ENCODE measurements at places on chromosomes 2 and 18.
A peak's percentile ranks its signal among the peaks of the same experiment; 100 is the strongest.

DNA sequence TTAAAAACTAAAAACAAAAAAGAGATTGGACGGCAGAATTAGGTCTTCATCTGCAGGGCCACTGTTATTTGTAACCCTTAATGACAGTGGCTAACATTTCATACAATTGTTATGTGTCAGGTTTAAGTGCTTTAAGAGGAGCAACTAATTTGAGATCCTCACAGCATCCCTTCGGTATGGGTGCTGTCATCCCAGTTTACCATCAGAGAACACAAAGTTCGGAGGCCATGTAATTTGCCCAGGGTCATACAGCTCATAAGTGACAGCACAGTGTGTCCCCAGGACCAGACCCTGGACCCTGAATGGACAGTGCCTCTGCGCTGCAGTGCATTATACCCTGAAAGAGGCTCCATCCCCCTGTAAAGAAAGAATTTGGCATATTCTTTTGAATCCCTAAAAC, 114.7 kb downstream of the FEZ2 start:
- DNase-seq = no peak

DNA sequence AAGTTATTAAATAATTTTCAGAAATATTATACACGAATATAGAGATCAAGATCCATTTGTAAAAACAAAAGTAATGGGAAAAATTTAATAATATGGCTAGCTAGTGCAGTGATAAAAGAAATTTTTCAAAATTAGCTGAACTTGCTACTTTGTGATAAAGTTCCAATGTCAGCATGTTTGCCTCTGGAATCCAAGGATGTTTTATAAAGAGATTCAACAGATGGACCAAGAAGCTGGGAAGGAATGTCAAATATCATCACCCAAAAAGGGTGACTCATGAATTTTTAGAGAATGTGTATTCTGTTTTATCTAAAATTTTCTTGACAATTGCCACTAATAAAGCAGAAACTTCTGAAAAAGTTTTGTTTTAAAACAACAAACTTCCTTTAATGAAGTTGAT, 95.3 kb downstream of the FSIP2 start:
- DNase-seq = no peak

- no peak for DNase-seq
Measured at GRCh38 chr18:38413193-38413592, 847.6 kb upstream of the CELF4 start.

- peak; percentile 35 for DNase-seq
Measured at GRCh38 chr18:10787293-10787901, 261.6 kb downstream of the NAPG start.

GRCh38 chr18:13584825-13585224, 141.5 kb downstream of the FAM210A start:
- no peak for DNase-seq

DNA sequence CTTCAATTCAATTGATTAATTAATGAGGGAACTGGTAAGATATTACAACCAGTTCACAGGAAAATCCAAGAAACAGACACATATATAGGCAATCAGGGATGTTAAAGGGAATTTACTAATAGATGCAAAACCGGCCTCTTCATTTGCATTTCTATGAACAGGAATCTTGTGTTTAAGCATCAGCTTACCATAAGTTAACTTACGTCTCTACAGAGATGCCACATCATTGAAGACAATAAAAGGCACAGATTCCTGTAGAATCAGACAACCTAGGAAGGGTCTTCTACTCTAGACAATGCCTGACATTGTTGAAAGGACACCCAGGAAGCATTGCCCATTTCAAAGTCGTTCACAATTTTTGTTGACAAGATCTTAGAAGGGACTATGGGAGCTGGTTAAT, 121.0 kb upstream of the STPG4 start:
- DNase-seq = no peak

- no peak for DNase-seq
Measured at GRCh38 chr2:230916218-230916617, 8.8 kb downstream of the GPR55 start.
